ENCODE measurements at places on chromosomes 6 and 20. TPM values are rescaled to one million over a fixed set of nuclear protein-coding genes. Genes with fewer than 3 reads are reported as not detected.

MTFR2 gene
- not detected for total RNA-seq

NOX3 gene
- total RNA-seq: not detected

GRCh38 chr6:94636780-94637385 lies 940.5 kb upstream of the MANEA start:
- H3K36me3 ChIP-seq: no peaks in the 10 kb centered on the region
- no peak for DNase-seq
- H3K27me3 ChIP-seq: no peaks in the 10 kb centered on the region
- H3K4me1 ChIP-seq: no peaks in the 10 kb centered on the region
- no peak overlapping the region for H3K27ac ChIP-seq

DNA sequence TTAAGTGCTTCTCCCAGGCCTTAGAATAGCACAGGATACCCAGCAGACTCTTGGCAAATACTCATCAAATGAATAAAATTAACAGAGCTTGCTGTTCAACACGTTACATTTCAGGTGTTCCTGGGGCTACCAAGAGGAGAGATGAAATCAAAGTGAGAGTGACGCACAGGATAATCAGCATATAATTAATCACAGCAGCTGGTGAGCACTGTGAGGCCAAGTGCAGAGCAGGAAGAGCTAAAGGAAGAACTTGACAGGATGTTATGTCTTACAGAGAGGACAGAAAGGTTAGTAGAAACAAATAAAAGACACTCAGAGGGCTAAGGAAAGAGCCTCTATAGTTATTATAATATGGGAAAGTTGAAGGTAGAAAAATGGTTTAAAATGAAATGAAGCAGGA lies 8.8 kb downstream of the PPIL1 start:
- H3K27ac ChIP-seq: no peak overlapping the region
- H3K4me3 ChIP-seq: no peak overlapping the region
- H3K27me3 ChIP-seq: no peaks in the 10 kb centered on the region
- H3K36me3 ChIP-seq: no peaks in the 10 kb centered on the region
- peaks cover 31% of the 10 kb centered on the region for H3K4me1 ChIP-seq
- DNase-seq: no peak

GRCh38 chr6:166958926-166959861 lies 2.8 kb upstream of the RNASET2 start:
- peaks cover 23% of the 10 kb centered on the region for H3K4me1 ChIP-seq
- H3K36me3 ChIP-seq: no peaks in the 10 kb centered on the region
- H3K27ac ChIP-seq: peak overlapping the region; percentile 97
- H3K4me3 ChIP-seq: no peak overlapping the region
- no peaks in the 10 kb centered on the region for H3K27me3 ChIP-seq
